Natural killer cell treated with Interleukin-12 subunit alpha and Interleukin-12 subunit beta and Interleukin-15 and Interleukin-18, amount 100 ng/mL, for 72 hours (primary cell): ENCODE measurements at places on chromosomes 16 and 17. TPM values are rescaled to one million over a fixed set of nuclear protein-coding genes. Genes with fewer than 3 reads are reported as not detected.

Gene SF3B3
- 560 TPM for total RNA-seq

Gene CMTM2
- 0.67 TPM for total RNA-seq

Gene CLDN6
- not detected for total RNA-seq

Gene CLEC3A
- not detected for total RNA-seq

Gene PIRT
- total RNA-seq, result not detected

Gene RNF157
- 46.6 TPM for total RNA-seq

Gene PRDM7
- not detected for total RNA-seq

DNA sequence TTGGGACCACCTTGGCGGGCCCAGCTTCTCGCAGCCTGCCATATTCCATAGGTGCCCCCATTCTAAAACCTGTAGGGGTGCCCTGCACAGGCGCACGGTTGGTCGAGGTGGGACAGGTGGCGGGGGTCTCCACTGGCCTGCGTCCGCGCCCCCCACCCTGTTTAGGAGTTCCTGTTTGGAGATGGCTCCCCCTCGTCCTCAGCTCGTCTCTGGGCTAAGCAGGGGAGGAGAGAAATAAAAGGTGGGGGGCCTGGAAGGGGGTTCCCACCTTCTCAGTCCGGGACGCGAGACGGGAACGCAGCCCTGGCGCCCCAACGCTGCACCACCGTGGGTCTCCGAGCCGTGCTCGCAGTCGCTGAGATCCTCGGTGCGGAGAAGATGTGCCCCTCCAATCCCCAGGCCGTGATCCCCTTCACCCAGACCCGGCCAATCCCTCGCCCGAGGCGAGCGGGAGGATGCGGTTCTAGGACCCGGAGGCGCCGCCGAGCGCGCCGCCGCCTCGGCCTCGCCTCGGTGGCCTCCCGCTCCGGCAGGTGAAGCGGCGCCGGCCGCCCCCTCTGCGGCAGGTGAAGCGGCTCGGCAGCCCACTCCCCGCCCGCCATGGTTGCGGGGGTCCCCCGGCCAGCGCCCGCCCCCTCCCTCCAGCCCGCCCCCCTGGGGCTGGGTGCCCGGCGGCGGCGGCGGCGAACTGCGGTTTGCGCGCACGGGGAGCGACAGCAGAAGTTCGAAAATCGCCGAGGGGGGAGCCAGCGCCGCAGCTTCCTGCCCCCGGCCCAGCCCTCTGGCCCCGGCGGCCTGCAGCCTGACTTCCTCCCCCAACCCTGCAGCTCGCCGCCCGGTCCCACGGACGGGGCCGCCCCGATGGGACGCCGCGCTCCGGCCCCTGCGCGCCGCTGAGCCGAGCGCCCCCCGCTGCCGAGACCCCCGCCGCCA, at the start of gene FMNL1:
Gene FMNL1 (plus strand): TSS at position 805 of the 933 bp plus-strand sequence. CDS start 240 bp downstream, outside the sequence.
- peak within 1 kb of the TSS; percentile 100 for H3K27ac ChIP-seq
- H3K36me3 ChIP-seq, result no peaks in the 10 kb centered on the region
- H3K27me3 ChIP-seq, result no peaks in the 10 kb centered on the region
- peak; percentile 88 for DNase-seq

- H3K27me3 ChIP-seq, result peaks cover 29% of the 10 kb centered on the region
- no peak for DNase-seq
- H3K36me3 ChIP-seq, result no peaks in the 10 kb centered on the region
- no peak overlapping the region for H3K4me3 ChIP-seq
These were observed 88.6 kb upstream of the NKD1 start for GRCh38 chr16:50459496-50460080.

DNA sequence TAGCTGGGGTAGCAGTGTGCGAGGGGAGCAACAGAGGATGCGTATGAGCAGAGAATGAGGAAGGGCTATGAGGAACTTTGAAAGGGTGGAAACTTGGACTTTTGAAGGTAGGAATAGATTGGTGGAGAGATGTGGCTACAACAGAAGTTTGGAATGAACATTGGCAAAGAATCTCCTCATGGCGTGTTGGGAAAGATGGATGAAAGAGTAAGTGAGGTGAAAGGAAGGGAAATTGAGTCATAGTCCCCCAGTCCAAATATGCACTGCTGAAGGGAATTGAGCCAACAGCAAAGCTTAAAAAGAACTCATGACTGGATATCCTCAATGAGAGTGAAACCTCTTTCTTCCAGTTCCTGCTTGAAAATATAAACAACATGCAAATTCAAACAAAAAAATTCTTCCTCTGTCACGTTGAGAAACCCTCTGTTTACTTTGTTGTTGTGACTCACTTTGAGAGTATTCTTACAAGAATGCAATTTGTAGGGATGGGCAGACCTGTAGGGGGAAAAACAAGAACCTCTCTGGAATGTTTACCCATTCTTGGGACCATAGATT, 313.2 kb upstream of the KCNJ16 start:
- H3K27me3 ChIP-seq, result no peaks in the 10 kb centered on the region
- no peak overlapping the region for H3K27ac ChIP-seq
- H3K4me3 ChIP-seq, result no peak overlapping the region
- H3K4me1 ChIP-seq, result no peaks in the 10 kb centered on the region
- no peak for DNase-seq

DNA sequence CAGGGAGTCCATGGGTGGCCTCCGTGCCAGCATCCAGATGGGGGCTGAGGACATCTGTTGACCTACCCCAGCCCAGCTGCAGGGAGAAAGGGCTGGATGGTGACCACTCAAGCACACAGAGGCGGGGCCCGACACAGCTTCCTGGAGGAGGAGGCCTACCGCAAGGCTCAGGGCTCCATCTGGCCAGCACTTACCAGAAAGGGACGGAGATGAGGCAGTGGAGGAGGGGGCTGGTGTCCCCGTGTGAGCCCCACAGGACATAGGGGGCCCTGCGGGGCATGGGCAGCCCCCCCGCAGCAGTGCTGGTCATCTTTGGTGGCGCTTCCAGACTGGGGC, 147.5 kb upstream of the CIBAR2 start:
- no peak overlapping the region for H3K27ac ChIP-seq
- no peak for DNase-seq
- H3K27me3 ChIP-seq, result peaks cover 13% of the 10 kb centered on the region
- H3K4me3 ChIP-seq, result no peak overlapping the region

DNA sequence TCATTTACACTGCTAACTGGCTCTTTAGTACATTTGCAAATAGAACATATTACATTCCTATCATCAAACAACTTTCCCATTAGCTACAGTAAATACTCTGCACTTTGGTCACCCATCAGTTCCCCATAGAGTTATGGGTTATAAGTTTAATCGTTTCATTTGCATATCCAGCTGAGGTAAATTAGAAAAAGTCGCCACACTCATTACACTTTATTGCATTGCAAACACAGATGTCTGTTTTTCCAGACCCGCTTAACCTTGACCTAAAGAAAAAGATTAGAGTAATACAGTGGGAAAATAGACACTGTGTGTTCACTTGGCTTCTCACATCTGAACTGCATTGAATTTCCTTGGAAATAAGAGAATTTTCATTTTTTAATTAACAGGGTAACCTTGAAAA, 213.1 kb upstream of the PSMD7 start:
- H3K4me3 ChIP-seq, result no peak overlapping the region
- no peaks in the 10 kb centered on the region for H3K27me3 ChIP-seq
- no peaks in the 10 kb centered on the region for H3K36me3 ChIP-seq
- H3K27ac ChIP-seq, result no peak overlapping the region
- no peaks in the 10 kb centered on the region for H3K4me1 ChIP-seq

DNA sequence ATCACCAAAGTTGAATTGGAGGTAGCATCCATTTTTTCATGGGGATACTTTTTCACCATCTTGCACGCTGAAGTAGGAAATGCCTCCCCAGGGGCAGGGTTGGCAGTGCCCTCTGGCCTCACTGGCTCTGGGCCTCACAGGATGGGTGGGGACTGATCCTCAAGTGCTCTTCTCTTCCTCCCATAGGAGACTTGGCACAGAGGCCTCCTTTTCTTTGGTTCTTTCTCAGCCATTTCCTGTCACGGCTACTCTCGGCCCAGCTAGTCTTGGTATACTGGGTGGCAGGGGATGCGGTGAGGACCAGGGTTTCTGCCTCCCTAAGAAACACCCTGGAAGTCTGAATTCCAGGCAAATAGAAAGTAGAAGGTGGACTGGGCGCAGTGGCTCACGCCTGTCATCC, 58.2 kb downstream of the PECAM1 start:
- H3K27me3 ChIP-seq, result no peaks in the 10 kb centered on the region
- no peak for DNase-seq
- no peak overlapping the region for H3K27ac ChIP-seq
- no peaks in the 10 kb centered on the region for H3K36me3 ChIP-seq
- no peak overlapping the region for H3K4me3 ChIP-seq
